Gastroesophageal sphincter (tissue), 4 donors: ENCODE measurements at places on chromosomes 4 and X.

DNA sequence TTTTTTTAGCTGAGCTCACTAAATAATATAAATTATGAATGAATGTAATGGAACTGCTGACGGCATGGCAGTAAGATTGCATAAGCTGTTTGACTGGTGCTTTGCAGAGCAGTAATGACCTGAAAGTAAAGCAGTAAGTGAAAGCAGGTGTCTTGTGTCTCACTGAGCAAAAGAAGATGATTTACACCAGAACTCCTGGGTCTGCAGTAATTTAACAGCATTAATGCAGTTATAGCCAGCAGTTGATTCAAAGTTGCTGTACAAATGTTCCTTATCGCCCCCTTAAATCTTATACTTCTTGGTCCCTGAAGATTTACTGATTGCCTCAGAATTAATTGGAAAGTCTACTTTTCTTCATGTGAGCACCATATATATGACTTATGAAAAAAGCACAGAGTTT, 187.7 kb downstream of the DCTD start:
- ATAC-seq = no peak

GRCh38 chr4:148444296-148445070, 2.3 kb upstream of the NR3C2 start:
- ATAC-seq = no peak

GRCh38 chrX:125883169-125883568, 282.9 kb downstream of the DCAF12L2 start:
- ATAC-seq = no peak

DNA sequence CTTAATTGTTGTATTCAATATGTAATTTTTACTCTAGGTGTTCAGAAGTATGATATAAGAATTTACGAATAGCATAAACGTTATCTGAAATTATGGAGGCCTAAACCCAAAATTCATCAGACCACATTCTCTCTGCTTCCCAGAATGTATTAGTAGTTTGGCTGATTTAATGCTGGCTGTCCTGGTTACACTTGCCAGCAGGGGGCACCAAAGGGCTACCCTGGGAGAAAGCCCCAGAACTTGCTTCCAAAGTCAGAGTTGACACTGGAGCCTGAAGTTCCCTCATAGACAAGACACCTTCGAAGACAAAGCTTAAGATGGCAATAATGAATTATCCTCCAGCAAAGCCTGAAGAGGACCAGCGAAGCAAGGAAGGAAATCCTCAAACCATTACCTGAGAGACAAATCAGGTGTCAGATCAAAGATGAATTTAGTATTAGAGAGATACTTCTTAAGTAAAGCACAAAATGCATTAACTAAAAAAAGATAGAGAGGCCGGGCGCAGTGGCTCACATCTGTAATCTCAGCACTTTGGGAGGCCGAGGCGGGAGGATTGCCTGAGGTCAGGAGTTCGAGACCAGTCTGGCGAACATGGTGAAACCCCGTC, 11.3 kb upstream of the ANOS1 start:
- ATAC-seq = no peak

DNA sequence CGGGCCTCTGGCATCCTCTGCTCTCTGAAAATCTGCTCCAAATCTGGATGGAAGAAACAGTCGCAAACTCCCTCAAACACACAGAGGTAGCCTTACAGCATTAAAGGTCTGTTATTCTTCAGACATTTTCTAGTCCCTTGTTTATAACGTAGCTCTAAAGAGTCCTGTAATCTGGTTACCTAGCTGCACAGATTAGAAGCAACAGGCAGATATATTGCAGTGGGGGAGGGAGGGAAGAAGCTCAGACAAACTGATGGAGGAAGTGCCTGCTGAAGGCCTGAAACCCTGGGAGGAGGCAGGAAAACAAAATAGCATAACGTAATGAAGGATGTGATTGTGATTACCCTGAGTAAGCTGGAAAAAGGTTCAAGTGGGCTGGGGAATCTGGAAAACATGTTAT, 39.4 kb downstream of the ZCCHC12 start:
- ATAC-seq = no peak
